ENCODE measurements at places on chromosomes 7 and 10.

GRCh38 chr7:69213878-69214277, 384.4 kb upstream of the AUTS2 start:
- no peak for DNase-seq

DNA sequence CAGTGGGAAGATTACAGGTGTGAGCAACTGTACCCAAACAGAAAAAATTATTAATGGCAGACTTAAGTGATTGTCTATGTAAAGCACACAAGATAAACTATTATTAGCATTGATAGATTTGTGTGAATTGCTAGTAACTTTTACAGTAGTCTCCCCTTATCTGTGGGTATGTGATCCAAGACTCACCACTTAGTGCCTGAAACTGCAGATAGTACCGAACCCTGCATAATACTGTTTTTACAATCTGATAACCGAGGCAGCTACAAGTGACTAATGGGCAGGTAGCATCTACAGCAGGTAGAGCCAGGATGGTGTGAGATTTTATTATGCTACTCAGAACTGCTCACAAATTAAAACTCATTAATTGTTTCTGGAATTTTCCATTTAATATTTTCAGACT, 31.5 kb downstream of the MPLKIP start:
- DNase-seq: no peak

DNA sequence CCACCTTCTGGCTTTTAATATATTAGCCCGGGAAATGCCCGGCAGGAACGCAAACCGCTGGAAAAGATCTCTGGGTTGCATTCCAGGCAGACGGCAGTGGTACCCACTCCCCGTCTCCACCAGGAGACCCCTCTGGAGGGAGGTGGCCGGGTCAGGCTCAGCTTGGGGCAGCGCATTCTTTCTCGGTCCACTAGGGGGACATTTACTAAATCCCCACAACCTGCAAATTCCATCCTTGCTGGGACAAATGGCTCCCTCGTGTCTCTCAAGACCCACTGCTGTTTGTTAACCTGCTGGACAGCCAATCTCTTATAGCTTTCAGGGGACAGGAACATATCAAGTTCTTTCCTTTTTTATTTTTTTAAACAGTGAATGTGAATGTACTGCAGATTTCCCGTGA, 45.8 kb upstream of the CARD11 start:
- no peak for DNase-seq

DNA sequence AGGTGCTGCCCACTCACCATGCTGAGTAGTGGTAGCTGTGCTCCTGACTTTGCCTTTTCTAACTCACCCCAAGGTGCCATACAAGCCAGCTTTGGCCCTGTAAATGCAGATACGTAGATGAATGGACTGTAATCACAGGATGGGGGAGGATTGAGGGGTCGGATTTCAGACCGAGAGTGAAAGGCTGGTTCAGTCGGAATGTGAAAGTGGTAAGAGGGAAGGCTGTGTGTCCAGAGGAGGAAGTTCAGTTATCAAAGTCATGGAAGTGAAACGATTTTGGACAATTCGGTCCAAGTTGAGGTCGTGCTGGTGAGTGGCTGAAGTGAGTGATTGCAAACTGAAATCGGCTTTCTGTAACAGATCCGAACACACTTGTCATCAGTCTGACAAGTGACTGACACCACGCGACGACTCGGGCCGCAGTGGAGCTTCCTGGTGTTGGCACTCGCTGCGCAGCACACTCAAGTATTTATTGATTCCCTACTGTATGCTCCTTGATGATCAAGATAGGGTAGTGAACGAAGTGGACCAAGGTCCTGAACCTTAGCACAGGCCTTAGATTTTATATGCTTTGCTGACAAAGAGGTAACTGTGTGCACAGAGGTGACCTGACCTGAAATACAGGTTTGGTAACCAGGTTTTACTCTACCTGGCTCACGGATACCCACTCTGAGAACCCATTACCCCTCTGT, 10.5 kb downstream of the ZNF282 start:
- no peak for DNase-seq

GRCh38 chr10:119973281-119973680, 80.8 kb downstream of the SEC23IP start:
- no peak for DNase-seq

DNA sequence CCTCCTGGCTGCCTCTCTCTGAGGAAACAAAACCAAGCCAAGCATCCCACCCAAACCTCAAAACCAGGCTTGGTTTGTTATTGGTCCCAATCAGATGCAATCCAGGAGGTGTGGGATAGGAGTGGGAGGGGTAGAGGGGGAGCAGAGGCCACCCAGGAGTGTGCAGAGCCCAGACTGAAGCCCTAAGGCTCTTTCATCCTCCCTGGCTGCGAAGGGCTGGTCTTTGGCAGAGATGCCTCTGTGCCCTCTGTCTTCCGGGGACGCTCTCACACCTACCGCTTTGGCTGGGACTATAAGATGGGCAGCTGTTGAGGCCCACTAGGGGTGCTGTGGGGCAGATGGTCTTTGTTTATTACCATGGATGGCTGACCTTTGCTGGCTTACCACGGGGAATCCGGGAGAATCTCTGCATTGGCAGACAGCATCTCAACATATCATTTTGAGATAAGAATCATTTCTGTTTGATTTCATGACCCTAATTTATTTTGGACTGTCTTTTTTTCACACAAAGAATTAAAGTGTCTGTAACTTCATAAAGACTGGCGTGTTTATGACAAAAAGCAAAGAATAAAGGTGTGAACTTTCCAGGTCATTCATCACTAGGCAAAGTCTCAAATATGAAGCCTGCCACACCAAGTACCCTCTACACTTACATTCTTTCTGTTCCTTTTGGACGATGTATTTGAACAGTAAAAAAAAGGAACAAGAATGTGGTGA, 6.5 kb upstream of the DENND2A start:
- peak; percentile 74 for DNase-seq

- DNase-seq: no peak
These were observed 286.2 kb downstream of the HTR7 start for GRCh38 chr10:90571481-90572258.

DNA sequence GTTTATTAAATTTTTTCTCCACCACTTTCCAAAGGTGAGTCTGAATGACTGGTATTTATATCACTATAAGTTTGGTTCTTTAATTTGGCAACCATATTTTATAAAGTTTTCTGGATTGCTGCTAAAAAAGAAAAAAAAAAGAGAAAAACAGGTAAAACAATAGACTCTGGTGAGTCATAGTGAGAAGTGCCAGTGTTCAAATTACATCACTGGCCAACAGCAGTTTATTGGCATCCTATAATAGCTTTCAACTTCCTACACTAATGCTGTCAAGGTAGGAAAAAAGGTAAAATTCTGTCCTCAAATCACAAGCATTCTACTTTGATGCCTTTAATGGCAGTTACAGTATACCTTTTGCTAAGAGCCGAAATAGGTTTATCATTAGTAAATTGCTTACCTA, 808.8 kb downstream of the GRM8 start:
- DNase-seq: no peak

DNA sequence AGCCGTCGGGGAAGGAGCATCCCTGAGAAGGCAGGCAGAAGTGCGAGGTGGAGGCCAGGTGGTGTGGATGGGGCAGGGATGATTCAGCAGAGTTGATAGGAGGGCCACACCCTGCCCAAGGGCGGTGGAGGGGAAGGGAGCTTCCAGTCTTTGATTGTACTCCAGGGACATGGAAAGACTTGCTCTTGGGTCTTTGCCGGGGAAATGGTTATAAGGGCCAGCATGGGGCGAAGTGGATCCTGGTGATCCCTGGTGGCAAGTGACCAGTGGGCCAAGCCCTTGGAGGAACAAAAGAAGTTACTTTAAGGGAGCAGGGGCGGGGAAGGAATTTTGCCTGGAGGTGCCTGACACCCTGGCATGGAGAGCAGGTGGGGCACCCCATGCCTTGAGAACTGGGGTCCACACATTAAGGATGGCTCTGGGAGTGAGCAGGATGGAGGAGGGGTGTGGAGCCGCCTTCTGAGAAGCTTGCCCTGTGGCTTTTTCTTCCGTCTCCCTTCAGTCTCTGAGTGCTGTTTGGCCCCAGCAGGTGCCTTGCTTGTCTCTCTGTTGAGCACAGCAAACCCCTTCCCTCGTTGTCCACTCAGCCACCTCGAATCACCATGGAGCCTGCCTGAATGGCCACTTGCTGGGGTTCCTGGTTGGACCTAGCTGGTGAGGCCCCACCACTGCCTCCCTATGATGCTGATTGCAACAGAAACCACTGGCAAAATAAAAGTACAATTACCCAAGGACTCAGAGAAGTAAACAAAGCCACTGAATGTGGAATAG, 83.9 kb downstream of the RAMP3 start:
- no peak for DNase-seq

GRCh38 chr10:58885686-58886345, 290.6 kb upstream of the PHYHIPL start:
- no peak for DNase-seq

DNA sequence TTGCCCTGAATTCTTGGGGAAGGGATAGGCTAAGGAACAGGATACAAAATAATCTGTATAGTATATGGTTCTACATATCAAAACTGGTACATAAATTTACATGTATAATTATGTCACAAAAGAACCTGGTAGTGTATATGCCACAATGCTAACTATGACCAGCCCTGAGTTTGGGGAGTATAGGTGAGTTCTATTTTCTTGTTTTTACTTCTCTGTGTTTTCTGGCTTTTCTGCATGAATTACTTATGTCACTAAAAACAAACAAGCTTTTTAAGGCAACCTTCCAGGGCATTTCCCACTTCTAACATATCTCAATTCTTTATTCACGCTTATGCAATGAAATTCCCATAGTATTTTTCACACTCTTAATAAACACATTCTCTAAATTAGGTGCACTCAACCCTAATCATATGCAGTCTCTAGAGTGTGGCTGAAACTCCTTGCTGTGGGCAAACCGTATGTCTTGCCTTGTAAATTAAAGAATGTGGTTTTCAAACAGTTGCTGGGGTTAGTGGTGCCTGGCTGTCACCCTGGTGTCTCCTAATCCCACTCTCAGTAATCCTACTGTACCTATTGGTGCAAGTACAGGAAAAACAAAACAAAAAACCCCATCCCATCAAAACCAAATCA, 14.0 kb upstream of the INSIG1 start:
- DNase-seq: no peak

- no peak for DNase-seq
These were observed 24.3 kb downstream of the ZCCHC24 start for GRCh38 chr10:79420974-79421688.

- DNase-seq: no peak
These were observed 9.7 kb downstream of the ABCA13 start for GRCh38 chr7:48180981-48181380.

GRCh38 chr7:5231811-5232484, 41.9 kb downstream of the WIPI2 start:
- DNase-seq: no peak
